ENCODE measurements at places on chromosomes 7 and 10.

GRCh38 chr7:123798532-123799188, 46.3 kb upstream of the HYAL4 start:
- DNase-seq, result no peak

GRCh38 chr7:33425929-33426678, 296.7 kb downstream of the BBS9 start:
- no peak for DNase-seq

GRCh38 chr7:128236924-128237586, 4.0 kb upstream of the LEP start:
- peak; percentile 91 for DNase-seq

DNA sequence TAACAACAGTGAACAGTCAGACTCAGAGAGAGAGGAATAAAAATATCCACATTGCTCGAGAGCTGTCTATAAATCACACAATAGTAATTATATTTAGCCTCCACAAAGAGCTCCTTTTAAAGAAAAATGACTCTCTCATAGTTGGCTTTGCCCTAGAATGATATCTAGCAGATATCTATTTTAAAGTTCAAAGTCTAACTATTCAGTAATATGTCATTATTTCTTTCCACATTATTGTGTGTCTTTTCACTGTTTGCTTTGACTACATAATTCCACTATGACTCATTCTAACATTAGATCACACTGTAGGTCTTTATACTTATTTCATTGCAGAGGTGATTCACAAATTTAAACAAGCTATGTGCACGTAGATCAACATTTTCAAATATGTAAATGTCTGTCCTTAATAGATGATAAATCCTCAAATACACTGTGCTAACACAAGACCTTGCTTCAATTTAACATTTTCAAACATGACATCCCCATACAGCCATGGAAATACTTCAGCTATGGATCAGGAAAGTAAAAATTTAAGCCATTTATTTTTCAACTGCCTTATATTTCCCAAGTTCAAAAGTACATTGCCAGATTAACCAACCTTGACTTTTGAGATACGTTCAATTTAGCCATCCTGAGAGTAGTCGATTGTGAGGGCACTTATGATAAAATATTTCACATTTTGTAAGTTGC, 99.9 kb upstream of the AKR1E2 start:
- peak; percentile 47 for DNase-seq

DNA sequence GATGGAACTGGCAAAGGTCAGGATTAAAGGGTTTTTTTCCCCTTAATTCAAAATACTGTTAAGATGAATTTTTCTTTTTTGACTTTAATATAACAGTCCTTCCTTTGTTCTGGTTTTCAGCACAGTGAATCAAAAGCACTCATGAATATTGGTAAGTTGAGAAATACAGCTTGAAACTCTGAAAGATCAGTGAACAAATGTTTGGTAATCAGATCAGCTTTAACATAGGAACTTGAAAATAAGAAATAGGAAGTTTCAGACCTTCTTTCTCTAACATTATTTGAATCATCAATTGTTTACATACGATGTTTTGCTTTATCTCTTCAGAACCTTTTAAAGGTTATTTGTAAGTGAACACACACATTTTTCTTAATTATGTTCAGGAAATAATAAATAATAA, 90.5 kb downstream of the SGMS1 start:
- DNase-seq, result no peak

- DNase-seq, result no peak
Observed at GRCh38 chr7:83267141-83267631, 104.5 kb upstream of the PCLO start.

GRCh38 chr7:39367943-39368342, 198.3 kb upstream of the YAE1 start:
- no peak for DNase-seq

GRCh38 chr7:39678930-39679709, 55.7 kb downstream of the RALA start:
- DNase-seq, result peak; percentile 51

GRCh38 chr10:806451-807162, 117.1 kb upstream of the DIP2C start:
- DNase-seq, result no peak

DNA sequence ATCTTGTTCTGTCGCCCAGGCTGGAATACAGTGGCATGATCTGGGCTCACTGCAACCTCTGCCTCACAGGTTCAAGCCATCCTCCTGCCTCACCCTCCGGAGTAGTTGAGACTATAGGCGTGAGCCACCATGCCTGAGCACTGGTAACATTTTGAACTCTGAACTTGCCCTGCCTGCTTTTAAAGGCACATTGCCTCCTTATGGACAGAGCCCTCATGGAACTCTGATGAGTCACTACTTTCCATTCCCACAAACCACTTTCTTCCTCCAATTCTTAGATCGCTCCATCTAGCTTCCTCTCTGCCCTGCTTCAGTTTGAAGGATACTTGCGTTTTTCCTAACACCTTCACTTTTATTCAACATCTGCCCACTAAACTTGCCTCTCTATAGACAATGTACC, 38.1 kb downstream of the PRPS1L1 start:
- DNase-seq, result peak; percentile 35

DNA sequence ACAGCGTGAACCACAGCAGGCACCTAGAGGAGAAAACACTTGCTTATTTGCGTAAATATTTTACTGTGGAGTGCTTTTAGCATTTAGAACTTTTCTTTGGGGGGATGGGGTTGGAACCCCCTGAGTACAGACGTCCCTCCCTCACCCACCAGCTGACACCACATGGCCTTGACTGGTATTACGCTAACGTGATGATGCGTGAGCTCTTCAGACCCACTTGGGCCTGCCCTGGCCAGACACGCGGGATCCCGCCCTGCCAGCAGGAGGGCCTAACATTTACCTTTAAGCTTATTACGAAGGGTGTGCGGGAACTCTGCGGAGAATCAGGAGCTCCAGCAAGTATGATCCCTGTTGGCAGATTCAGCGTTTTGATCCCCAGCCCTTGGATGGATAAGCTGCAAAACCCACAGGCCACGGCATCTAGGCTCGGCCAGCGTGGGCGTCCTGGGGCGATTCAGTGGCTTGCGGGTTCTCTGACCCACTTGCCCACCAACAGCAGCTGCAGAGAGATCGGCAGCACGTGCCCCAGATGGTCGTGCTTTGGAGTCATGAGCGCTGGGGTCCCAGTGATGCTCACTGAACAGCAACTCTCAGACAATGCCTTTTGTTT, 545.5 kb upstream of the FOXK1 start:
- no peak for DNase-seq

DNA sequence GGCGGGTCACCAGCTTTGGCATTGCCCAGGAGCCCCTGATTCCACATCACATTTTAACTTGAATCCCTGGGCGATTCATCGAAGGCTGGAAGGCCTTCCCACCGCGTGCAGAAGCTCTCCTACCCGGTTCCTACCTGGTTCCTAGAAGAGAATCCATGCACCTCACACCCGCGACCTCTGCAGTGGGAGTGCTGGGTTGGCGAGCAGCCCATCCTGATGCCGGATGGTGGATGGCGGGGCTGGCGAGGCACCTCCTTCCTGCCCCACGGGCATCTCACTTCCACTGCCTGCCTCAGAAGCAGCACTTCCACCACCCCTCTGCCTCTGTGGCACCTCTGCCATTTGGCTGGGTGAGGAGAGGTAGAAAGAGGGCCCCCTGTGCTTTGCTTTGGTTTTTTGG, 32.0 kb downstream of the NUB1 start:
- no peak for DNase-seq

DNA sequence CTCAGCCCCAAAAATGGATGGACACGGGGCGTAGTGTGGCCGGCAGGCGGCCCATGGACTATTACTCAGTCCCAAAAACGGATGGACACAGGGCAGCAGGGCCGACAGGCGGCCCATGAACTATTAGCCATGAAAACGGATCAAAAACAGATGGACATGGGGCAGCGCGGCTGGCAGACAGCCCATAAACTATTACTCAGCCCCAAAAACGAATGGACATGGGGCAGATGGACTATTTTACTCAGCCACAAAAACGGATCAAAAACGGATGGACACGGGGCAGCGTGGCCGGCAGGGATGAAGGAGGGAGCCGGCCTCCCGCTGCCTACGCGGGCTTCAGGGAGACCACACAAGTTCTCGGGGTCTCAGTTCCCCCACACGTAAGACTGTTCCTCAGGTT, 32.9 kb downstream of the GPER1 start:
- no peak for DNase-seq

GRCh38 chr7:128112018-128112780, 81.0 kb upstream of the LRRC4 start:
- no peak for DNase-seq

DNA sequence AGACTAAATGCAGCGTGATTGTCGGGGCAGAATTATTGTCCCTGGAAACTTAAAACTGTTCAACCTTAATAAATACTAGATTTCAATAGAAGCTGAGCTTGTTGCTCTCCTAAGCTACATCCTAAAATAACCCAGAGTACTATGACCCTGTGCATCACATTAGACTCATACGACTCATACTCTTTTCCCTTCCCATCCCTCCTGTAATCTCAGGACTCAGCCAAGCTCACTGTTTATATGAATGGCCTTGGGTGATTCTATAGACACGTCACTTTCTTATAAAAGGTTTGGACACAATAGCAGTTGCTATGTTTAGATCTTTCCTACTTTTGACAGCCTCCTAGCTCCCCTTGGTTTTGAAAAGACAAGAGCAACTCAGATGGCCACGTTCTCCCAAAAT, 17.2 kb downstream of the TCF7L2 start:
- DNase-seq, result no peak

DNA sequence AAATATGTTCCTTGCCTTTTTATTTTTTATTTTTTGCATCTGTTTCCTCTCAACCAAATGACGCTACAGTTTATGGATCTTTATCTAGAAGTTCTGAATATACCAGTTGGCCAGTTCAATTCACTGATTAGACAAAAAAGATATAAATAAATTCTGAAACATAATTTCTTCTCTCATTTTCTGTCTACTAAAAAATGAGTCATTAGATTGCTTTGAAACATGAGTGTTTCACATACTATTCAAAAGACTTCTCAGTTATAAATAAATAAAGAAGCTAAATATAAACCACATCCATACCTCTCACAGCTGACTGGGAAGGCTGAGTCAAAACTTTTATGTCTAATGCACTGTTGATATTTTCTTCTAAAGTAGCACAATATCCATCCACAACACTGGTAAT, 97.6 kb upstream of the GPR22 start:
- DNase-seq, result no peak

DNA sequence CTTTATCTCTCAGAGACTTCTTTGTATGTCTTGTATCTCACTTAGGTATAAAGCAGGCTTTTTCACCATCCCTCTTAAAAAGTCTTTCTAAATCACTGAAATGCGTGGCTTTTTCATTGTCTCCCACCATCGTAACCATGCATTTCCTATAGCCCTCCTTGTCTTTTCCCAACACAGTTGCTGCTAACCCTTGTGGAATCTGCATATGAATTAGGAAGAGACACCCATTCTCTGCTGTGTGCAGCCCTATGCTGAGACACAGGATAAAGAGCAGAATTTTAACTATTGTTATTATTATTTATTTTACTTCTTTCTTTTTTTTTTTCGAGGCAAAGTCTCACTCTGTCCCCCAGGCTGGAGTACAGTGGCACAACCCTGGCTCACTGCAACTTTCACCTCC, 804.3 kb upstream of the COBL start:
- DNase-seq, result no peak

DNA sequence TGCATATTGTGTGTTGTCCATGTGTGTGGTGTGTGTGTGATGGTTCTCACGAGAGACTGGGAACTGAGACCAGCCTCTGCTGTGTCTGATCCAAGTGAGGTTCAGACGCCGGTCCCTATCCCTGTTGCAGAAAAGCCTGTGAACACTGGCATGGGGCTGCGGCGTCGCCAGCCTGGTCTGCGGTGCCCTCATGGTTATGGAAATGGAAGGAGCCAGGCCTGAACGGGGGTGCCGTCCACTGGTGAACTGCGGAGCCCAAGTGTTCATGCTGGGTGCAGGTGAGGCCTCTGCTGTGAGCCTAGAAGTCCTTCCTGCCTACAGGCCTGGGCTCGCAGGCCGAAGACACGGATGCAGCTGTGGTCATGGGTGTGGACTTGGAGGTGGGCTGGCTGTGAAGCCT, 18.7 kb upstream of the NCAPG2 start:
- no peak for DNase-seq

DNA sequence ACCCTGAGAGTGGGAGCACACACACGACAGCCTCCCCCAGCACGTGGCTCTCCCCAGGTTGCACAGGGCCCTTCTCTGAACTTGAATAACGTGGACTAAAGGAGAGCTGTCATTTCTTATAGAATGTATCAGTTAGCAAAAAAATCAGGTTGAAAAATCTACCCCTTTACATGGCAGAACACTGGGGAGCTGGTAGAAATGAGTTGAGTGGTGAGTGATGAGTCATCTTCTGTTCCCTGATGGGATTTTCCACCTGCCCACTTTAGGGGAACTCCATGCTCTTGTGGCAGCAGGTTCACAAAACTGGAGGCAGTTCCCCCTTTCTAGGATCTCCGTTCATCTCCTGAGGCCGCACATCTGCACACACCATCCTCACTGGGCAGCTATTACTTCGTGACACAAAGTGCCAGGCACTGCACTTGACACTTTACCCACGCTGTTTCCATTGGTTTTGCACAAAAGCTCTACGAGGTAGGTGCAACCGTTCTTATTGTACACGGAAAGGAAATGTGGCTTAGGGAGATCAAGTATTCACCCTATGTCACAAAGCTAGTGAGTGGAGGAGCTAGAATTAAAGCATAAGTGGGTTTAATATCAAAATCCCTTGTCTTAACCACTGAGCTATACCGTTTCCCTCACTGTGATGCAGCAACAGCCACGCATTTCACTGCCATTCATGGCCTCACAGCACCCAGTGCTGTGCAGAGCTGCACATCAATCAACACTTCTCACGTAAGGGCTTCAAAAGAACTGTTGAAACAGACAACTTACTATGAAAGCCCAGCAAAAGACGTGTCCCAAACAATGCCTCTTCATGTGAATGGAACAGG, 80.2 kb downstream of the RNF216 start:
- peak; percentile 92 for DNase-seq

DNA sequence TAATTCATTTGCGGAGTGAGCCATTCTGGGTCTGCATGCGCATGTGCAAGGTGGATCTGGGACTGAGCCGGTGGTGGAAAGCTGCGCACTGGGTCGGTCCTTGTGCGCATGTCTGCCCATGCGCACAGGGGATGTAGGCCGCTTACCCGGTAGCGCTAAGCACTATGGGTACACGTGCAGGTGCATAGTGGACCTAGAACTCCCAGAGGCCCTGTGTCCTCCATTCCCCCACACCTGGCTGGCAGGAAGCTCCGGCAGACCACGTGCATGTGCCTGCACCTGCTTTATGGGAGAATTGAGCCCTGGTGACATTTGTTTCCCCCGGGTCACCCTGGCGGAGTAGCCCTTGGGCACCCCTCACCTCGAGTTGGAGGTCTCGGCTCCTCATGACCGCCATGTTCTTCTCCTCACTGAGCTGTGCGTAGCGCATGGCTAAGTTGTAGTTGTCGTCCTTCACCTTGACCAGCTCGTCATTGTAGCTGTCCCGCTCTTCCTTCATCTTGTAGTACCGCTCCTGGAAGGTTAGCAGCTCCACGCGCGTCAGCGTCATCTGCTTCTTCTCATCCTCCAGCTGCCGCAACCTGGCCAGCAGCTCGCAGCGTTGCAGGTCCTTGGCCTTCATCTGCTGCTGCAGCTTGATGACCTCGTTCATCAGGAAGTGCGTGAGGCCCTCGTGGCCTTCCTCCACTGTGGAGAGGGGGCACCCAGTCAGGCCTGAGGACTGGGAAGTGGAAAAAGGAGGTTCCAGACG, 99.6 kb downstream of the CARD11 start:
- DNase-seq, result no peak

Measured in suppressor macrophage treated with lipopolysaccharide for 1 hour (primary cell).